Activated CD4-positive, alpha-beta T cell treated with anti-CD3 and anti-CD28 coated beads, Interleukin-2, amount 50 U/mL, for 48 hours (primary cell): ENCODE measurements at places on chromosomes 11 and 22.

DNA sequence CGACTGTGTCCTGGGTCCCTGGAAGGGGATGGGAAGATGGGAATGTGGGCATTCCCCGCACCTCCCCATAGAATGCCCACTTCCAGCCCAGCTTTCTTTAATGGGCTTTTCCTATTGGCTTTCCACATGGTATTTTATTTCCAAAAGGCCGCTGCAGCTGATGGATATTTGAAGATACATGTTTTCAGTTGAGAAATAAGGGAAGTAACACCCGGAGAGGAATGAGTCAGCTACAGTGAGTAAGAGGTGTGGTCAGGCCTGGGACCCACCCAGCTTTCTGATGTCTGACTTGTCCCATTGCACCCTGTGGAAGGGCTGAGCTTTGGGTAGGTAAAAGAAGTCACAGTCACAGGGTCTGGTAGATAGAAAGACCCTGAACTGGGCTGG is 476.9 kb downstream of the MIAT start:
- peak; percentile 16 for DNase-seq

DNA sequence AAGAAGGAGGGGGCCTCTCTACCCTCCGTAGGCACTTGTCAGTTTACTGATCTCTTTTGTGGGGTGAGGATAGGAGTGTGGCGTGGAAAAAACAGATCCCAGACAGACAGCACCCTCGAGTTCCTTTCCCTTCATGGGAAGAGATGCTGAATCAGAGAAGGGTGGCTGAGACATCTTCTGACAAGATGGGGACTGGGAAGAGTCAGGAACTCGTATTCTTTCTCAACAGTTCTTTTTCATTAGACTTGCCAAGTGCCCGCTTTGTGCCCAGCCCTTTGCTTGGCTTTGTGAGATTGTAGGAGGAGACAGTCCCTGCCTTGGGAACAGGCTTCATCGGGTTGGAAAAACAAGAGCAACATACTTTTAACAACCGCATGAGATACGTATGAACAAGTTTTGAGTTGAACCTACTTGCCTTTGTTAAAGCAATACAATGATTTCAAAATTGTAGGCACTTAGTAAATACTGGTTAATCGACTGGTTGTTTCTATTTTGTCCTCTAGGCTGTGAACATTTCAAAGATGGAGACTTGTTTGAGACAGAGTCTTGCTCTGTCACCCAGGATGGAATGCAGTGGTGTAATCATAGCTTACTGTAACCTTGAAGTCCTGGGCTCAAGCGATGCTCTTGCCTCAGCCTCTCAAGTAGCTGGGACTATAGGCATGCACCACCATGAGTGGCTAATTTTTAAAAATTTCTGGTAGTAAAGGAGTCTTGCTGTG is 1.1 kb downstream of the RRM1 start:
- DNase-seq = no peak

- no peak for DNase-seq
Observed at GRCh38 chr11:130620548-130620947, 172.1 kb downstream of the ADAMTS15 start.

DNA sequence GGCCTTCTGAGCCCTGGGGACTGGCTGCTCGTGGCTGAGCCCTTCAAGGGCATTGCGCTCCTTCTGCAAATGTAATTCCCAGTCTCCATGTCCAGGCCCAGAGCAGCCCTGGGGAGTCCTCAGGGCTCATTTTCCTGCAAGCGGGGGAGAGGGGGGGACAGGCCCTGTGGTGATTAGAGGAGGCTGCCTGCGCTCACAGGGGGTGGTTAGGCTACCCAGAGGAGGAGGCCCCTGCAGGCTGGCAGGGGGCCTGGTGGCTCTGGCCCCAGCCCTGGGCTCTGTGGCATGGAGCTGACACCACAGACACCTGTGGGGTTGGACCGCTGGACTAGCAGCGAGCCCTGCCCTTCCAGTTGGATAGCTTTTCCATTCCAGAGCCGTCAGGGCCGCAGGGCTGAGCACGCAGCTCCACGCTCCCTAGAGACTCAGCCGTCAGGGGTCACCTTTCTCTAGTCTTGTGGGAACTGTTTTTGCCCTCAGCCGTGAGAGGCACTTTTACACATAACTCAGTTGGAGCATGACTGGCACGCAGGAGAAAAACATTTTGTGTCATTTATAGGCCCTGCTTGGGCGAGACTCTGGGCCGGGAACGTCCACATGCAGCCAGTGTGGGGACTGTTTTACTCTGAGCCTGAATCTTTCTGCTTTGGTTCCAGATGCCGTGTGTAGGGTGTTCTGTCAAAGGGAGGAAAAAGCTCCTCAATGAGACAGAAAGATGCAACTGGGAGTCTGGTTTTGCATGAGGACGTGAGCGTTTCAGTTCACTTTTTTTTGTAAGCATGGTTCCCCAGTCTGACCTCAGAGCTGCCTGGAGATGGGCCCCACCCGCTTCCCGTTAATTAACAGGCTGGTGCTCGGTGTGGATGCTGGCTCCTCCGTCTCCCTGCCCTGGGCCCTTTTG is 58.1 kb downstream of the LRP5 start:
- no peak for DNase-seq

- DNase-seq = no peak
Observed at GRCh38 chr11:64580412-64580811, 10.6 kb upstream of the SLC22A12 start.

- no peak for DNase-seq
Observed at GRCh38 chr11:96072592-96072991, 148.7 kb upstream of the MTMR2 start.

- DNase-seq = no peak
Observed at GRCh38 chr11:9790703-9791102, 126.8 kb downstream of the SWAP70 start.

- DNase-seq = no peak
Observed at GRCh38 chr22:29912605-29913398, 29.8 kb downstream of the MTMR3 start.

- DNase-seq = no peak
Observed at GRCh38 chr11:5620651-5621521, 3.9 kb upstream of the TRIM34 start.
